CD4-positive, alpha-beta T cell (primary cell): ENCODE measurements at places on chromosomes 11 and 22.

GRCh38 chr11:39174965-39175364 lies 2284.5 kb downstream of the LRRC4C start:
- H3K4me3 ChIP-seq: no peak overlapping the region
- H3K27me3 ChIP-seq: no peaks in the 10 kb centered on the region
- no peak overlapping the region for H3K27ac ChIP-seq
- H3K4me1 ChIP-seq: no peaks in the 10 kb centered on the region
- H3K36me3 ChIP-seq: no peaks in the 10 kb centered on the region
- no peak for DNase-seq

DNA sequence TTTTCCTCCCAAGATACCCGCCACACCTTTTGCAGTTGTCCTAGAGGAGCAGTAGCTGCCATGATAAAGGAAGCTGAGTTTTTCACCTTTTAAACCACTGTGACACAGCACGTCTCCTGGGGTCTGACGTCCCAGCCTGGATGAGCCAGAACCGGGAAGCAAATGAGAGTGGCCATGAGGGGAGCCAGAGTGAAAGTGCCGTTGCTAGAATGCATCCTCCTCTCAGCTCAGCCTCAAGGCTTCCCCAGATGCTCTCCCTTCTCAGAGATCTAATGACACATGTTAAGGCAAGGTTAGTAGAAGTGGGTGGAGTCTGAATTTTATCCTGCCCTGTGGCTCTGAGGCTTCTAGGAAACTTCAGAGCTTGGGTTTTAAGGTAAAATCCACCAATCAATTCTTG lies 23.4 kb upstream of the HTR3A start:
- no peaks in the 10 kb centered on the region for H3K36me3 ChIP-seq
- H3K4me3 ChIP-seq: no peak overlapping the region
- H3K27ac ChIP-seq: no peak overlapping the region
- peaks cover 4% of the 10 kb centered on the region for H3K27me3 ChIP-seq
- H3K4me1 ChIP-seq: no peaks in the 10 kb centered on the region

GRCh38 chr11:23944923-23945322 lies 551.9 kb upstream of the LUZP2 start:
- H3K4me3 ChIP-seq: no peak overlapping the region
- H3K27me3 ChIP-seq: no peaks in the 10 kb centered on the region
- DNase-seq: no peak
- H3K36me3 ChIP-seq: no peaks in the 10 kb centered on the region

- no peak overlapping the region for H3K4me3 ChIP-seq
- no peaks in the 10 kb centered on the region for H3K36me3 ChIP-seq
- no peak overlapping the region for H3K27ac ChIP-seq
- DNase-seq: no peak
- no peaks in the 10 kb centered on the region for H3K4me1 ChIP-seq
Observed at GRCh38 chr11:38968951-38969350, 2370.9 kb upstream of the RAG2 start.

GRCh38 chr11:10866893-10867331 lies 9.1 kb upstream of the ZBED5 start:
- no peak overlapping the region for H3K4me3 ChIP-seq
- no peak overlapping the region for H3K27ac ChIP-seq
- H3K4me1 ChIP-seq: no peaks in the 10 kb centered on the region

DNA sequence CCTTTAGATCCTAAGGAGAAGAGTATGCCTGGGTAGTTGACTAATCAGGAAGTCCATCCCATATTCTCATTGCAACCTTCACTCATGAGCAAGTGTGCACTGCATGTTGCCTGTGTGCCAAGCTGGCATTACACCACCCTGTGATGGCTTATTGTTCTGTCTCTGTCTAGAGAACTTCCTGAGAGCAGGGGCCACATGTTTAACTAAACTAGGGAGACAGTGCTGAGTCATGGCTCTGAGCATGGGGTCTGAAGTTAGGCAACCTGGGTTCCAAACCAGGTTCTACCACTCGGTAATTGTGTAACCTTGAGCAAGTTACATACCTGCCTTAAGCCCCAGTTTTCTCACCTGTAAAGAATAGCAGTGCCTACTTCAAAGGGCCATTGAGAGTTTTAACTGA lies 39.6 kb downstream of the CSNK2A3 start:
- H3K4me1 ChIP-seq: peaks cover 5% of the 10 kb centered on the region
- no peaks in the 10 kb centered on the region for H3K36me3 ChIP-seq
- no peak overlapping the region for H3K4me3 ChIP-seq
- DNase-seq: no peak
- H3K27ac ChIP-seq: no peak overlapping the region

DNA sequence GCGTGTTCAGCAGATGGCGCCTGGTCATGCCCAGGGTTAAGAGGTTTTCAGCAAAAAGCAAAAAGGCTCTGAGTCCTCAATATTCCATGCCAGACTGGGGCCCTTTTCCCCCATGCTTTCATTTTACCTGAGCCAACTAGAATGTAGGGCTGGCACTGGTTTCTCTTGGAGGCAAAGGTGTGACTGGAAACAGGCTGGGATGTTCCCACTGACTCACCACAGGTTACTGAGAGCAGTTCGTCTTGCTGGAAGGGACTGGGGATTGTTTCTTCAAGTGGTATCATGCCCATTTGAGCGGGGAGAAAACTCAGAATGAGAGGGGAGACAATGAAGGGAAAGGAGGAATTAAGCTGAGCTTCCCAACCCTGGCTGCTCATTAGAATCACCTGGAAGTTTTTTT lies 243.9 kb downstream of the TENM4 start:
- H3K36me3 ChIP-seq: no peaks in the 10 kb centered on the region
- H3K27ac ChIP-seq: no peak overlapping the region
- no peak overlapping the region for H3K4me3 ChIP-seq
- H3K27me3 ChIP-seq: no peaks in the 10 kb centered on the region
- H3K4me1 ChIP-seq: no peaks in the 10 kb centered on the region

- no peak for DNase-seq
- no peaks in the 10 kb centered on the region for H3K36me3 ChIP-seq
- H3K4me3 ChIP-seq: no peak overlapping the region
- H3K27me3 ChIP-seq: no peaks in the 10 kb centered on the region
- H3K4me1 ChIP-seq: no peaks in the 10 kb centered on the region
Observed at GRCh38 chr11:38900211-38900610, 2302.2 kb upstream of the RAG2 start.

GRCh38 chr22:36536717-36537116 lies 7.8 kb upstream of the EIF3D start:
- H3K4me1 ChIP-seq: peaks cover 5% of the 10 kb centered on the region
- H3K27me3 ChIP-seq: no peaks in the 10 kb centered on the region
- H3K4me3 ChIP-seq: no peak overlapping the region
- DNase-seq: no peak
- H3K27ac ChIP-seq: no peak overlapping the region

GRCh38 chr11:78218707-78219492 lies 30.2 kb downstream of the USP35 start:
- H3K27ac ChIP-seq: no peak overlapping the region
- H3K27me3 ChIP-seq: no peaks in the 10 kb centered on the region
- H3K4me1 ChIP-seq: peaks cover 3% of the 10 kb centered on the region
- no peak overlapping the region for H3K4me3 ChIP-seq

DNA sequence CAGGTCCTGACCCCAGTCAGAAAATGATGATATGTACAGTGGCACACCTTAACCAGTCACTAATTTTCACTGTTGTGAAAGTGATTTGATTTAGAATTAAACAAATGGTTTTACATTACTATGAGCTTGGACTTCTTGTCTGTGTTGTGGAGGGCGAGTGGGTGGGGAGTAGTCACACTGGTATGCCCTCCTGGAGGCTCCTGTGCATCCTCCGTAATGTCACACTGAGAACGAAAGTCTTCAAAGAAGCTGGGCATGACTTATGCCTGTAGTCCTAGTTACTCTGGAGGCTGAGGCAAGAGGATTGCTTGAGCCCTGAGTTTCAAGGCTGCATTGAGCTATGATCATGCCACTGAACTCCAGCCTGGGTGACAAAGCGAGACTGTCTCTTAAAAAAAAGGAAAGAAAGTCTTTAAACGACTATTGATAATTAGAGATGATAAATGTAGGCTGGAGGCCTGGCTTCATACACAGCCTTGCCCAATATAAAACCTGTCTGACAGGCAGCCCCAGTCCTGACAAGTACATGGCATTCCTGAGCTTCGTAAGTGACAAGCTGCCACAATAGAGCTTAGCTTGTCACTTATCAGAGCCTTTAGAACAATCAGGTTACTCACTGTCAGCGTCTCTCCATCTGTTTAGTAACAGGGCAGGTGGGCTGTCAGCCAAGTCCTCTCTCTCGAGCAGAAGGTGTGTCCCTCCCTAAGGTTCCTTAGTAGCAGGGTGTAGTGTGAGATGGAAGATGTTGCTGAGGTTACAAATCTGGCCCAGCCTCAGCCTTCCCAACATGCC lies 5.0 kb upstream of the LIMK2 start:
- peaks cover 23% of the 10 kb centered on the region for H3K4me1 ChIP-seq
- no peak overlapping the region for H3K4me3 ChIP-seq
- H3K27ac ChIP-seq: no peak overlapping the region
- H3K27me3 ChIP-seq: no peaks in the 10 kb centered on the region

DNA sequence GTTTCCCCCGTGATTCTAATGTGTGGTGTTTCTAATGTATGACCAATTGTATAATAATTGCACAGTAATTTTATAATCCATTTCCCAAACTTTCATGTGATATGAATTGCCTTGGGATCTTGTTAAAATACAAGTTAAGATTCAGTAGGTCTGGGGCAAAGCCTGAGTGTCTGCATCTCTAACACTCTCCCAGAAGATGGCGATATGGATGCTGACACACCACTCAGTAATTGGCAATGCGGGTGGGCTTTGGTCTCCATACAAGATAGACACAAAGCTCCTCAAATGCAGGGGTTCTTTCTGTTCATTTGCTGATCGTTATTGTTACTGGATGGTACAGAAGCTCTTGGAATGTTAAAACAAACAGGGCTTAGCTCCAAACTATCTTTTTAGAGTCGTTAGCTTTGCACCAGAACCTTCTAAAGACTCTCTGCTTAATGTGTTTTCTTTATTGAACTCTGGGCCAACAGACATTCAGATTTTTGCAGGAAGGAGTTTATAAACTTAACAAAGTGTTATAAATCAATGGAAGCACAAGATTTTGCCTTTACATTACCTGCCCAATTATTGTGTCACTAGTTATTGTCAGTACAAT lies 45.4 kb upstream of the ANO3 start:
- H3K27me3 ChIP-seq: no peaks in the 10 kb centered on the region
- H3K4me3 ChIP-seq: no peak overlapping the region
- H3K36me3 ChIP-seq: no peaks in the 10 kb centered on the region
- H3K4me1 ChIP-seq: no peaks in the 10 kb centered on the region
- DNase-seq: peak; percentile 3

DNA sequence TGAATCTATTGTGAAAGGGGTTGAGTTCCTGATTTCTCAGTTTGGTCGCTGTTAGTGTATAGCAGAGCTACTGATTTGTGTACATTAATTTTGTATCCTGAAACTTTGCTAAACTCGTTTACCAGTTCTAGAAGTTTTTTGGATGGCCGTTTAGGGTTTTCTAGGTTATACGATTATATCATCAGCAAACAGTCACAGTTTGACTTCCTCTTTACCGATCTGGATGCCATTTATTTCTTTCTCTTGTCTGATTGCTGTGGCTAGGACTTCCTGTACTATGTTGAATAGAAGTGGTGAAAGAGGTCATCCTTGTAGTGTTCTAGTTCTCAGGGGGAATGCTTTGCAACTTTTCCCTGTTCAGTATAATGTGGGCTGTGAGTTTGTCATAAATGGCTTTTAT lies 24.6 kb upstream of the OOSP4B start:
- H3K36me3 ChIP-seq: no peaks in the 10 kb centered on the region
- no peak for DNase-seq
- no peak overlapping the region for H3K4me3 ChIP-seq
- H3K27me3 ChIP-seq: no peaks in the 10 kb centered on the region
- H3K4me1 ChIP-seq: no peaks in the 10 kb centered on the region

- no peak overlapping the region for H3K4me3 ChIP-seq
- H3K36me3 ChIP-seq: no peaks in the 10 kb centered on the region
- H3K27ac ChIP-seq: no peak overlapping the region
- no peak for DNase-seq
Observed at GRCh38 chr11:34425360-34425759, 13.4 kb upstream of the CAT start.

GRCh38 chr22:20141186-20142077 lies 9.4 kb downstream of the CCDC188 start:
- no peak overlapping the region for H3K4me3 ChIP-seq
- H3K4me1 ChIP-seq: peaks cover 14% of the 10 kb centered on the region
- no peak for DNase-seq
- no peak overlapping the region for H3K27ac ChIP-seq
- H3K27me3 ChIP-seq: no peaks in the 10 kb centered on the region

- H3K27me3 ChIP-seq: no peaks in the 10 kb centered on the region
- H3K36me3 ChIP-seq: no peaks in the 10 kb centered on the region
- no peak overlapping the region for H3K4me3 ChIP-seq
- no peak for DNase-seq
- H3K4me1 ChIP-seq: no peaks in the 10 kb centered on the region
Observed at GRCh38 chr11:78801161-78801884, 226.7 kb upstream of the NARS2 start.

GRCh38 chr11:1149545-1149944 lies 8.2 kb upstream of the MUC5AC start:
- DNase-seq: no peak
- H3K4me1 ChIP-seq: peaks cover 6% of the 10 kb centered on the region
- H3K36me3 ChIP-seq: no peaks in the 10 kb centered on the region
- H3K4me3 ChIP-seq: no peak overlapping the region

DNA sequence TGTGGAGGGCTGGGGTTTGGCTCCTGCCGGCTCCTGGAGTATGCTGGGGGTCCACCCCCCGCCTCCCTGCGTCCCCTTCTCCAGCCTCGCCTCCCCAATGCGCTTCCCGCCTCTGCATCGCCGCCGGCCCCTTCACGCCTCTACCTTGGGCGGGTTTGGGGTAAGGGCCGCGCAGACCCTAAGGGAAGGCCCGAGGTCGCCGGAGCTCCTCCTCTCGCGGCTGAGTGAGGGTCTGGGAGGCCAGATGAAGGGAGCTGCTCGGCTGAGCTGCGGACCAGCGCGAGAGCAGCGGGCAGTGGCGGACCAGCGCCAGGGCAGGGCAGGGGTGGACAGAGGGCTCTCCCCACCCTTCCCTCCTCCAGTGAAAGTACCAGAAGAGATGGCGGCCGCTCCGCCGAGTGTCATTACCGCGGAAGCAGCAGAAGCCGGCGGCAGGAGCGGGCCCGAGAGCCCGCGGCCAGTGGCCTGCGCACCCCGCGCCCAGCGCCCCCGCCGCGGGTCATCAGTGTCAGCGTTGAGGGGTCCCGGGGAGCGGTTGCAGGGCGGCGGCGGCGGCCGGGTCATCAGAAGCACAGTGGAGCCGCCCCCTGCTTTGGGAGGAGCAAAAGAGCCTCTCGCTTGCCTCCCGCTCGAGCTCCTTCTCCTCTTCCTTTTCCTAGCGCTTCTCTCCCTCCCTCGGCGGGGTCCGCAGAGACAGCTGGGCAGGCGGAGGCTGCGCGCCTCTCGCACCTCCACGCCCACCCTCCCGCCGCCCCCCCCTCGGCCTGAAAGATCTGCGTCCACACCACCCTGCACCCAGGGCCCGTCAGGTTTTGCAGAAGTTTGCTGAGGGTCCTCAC lies 255.6 kb upstream of the CADM1 start:
- no peak overlapping the region for H3K27ac ChIP-seq
- H3K4me3 ChIP-seq: peak overlapping the region; percentile 31
- DNase-seq: no peak
- peaks cover 4% of the 10 kb centered on the region for H3K4me1 ChIP-seq
